T-helper 9 cell (primary cell): ENCODE measurements at places on chromosomes 1 and 21.

- DNase-seq: no peak
Observed at GRCh38 chr1:17587693-17588047, 48.2 kb downstream of the ARHGEF10L start.

GRCh38 chr21:42251654-42252324, 32.8 kb downstream of the ABCG1 start:
- DNase-seq: no peak

DNA sequence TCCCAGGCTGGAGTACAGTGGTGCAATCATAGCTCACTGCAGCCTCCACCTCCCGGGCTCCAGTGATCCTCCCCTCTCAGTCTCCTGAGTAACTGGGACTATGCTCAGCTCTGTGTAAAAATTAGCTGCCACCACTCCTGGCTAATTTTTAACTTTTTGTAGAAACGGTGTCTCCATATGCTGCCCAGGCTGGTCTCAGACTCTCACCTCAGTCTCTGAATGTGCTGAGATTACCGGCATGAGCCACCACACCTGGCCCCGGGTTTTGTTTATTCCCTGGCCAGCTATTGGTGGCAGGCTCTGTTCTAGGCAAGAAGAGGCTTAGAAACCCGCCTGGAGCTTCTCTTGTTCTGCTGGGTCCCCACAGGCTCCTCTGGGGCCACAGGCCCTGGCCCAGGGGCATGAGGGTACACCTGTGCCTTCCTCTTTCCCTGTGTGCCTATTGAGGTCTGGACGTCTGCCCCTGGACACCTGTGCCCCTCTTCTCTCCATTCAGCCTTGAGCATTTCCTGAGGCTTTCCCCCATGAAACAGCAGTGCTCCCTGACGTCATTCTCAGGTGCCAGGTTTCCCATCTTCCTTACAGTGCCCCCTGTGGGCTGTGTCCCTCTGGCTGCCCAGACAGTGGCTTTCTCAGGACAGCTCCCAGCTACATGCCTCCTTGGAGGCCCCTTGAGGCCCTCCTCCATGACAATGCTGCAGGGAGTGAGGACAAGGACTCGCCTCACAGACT, 57.5 kb downstream of the PCP4 start:
- DNase-seq: no peak

DNA sequence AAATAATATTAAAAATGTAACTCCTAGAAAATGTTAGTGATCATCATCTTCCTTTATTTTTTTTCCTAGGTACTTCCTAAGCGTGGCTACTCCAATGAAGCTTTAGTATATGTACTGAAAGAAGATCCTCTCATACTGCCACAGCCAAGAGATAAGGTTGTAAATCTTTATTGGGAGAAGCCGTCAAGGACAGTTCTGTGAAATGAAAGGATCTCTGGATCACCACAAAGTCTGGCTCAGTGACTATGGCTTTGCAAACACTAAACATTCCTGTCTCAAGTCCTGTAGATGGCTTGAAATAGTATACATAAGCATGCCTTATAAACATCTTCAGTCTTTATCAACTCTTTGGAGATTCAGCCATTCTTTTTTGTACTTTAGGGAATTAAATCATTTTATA, 61.2 kb upstream of the DPH5 start:
- DNase-seq: no peak

DNA sequence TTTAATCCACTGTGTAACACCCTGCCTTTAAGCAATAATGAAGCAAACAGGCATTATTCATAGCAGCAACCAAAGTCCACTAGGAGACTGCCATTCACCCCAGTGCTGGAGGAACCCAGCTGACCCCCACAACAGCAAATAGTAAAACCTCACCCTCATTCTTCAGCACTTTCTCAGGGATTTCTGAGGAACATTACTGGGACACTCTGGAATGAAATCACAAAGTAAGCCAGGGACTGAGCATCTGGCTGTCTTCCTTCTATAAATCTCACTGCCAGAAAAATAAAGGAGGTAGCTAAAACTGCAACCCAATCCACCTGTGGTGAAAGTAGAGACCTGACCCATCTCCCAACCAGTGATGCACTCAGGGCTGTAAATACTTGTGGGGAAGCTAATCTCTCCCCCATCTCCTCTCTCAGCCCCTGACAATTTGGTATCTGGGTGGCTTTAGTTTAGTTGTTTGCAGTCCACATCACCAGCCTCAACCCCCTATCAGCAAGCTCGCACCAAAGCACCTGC, 47.1 kb downstream of the COL6A1 start:
- no peak for DNase-seq

DNA sequence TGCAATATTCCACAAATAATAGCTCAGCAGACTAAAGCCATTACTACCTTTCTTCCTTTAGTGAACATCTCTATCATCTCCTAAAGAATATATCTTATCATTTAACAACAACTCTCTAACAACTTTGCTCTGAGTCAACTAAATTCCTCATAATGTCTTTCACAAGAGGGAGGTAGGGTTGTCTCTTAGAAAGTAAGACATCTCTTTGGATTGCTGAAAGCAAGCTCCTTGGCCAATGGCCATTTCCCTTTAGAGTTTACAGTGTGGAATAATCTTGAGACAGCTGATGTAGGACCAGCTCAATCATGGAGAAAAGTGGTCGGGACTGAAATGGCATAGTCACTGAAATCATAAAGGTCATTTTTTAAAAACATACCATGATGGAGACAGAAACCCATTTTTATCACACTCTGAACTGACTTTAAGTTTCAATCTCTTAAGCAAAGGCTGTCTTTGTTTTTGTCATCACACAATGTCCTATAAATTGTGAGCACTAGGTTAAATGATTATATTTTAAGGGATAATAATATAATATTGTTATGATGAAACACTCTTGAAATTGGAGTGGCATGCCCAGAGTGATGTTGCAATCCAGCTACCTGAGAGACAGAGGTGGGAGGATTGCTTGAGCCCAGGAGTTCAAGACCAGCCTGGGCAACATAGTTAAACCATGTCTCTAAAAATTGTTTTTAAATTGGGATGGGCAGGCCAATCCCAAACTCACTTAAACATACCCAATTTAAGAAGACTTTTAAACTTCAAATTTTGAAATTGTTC, 91.1 kb downstream of the SLC44A5 start:
- no peak for DNase-seq

- no peak for DNase-seq
Observed at GRCh38 chr1:12435639-12436344, 182.2 kb downstream of the DHRS3 start.

- DNase-seq: no peak
Observed at GRCh38 chr1:88662723-88663122, 21.4 kb upstream of the PKN2 start.

GRCh38 chr1:30327370-30328099, 395.9 kb downstream of the MATN1 start:
- no peak for DNase-seq

DNA sequence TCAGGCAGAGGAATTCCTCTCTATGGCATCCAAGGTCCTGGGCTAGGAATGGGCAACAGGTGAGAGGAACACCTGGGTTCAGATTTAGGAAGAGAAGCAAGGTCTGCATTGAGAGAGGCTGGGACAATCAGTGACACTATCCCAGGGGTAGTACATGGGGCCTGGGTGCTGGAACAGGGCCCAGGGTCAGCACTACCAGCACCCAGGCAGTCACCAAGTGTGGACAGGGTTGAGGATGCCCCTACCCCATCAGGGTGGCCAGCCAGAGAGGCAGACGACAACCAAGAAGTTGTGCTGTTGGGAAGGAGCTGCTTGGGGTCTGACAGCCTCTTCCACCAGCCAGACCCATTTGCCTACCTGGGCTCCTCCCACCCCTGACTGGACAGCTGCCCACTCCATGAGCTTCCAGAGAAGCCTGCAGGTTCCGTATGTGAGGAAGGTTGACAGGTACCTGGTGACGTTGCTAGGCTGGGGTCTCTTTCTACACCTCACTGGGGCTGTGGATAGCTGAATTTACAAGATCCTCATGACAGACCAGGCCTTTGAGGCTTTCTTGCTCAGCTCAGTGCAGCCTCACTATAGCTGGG, 13.9 kb downstream of the CYP4A11 start:
- no peak for DNase-seq

- no peak for DNase-seq
Observed at GRCh38 chr21:31420988-31421387, 76.9 kb upstream of the TIAM1 start.

DNA sequence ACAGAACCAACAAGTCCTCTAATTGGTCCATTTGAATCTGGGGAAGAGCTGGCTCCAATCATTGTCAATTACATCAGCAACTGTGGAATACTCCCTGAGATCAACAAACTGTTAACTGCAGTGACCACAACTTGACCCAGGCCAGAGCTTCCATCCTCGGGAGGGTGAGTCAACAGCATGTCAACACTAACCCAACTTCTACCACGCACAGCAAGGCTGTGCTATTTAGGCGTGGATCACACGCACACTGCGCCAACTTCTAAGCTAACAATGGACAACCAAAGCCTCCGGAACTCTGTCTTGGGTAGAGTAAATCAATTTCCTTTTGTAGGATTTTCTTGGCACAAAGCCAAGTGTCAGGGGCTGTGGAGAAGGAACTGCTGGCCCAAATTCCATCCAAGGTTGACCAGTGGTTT, 30.4 kb downstream of the APP start:
- DNase-seq: no peak

DNA sequence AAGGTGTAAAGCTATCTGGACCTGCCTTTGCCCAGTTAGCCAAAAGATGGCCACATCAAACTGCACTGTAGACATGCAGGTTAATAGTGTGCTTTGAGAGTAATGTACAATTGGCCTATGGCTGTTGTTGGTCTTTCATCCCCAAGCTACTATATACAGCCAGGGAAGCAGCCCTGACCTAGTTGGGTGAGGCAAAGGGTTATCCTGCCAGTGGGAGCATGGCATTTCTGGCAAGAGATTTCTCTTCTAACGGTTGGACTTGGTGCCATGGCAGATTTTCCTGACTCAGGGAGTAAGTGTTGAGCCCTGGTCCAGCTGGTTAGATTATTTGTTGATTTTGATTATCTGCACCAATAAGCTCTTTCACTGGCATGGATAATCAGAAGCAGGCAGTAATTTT, 119.8 kb downstream of the SDCCAG8 start:
- no peak for DNase-seq

- no peak for DNase-seq
Observed at GRCh38 chr21:42465008-42465802, 30.8 kb downstream of the RSPH1 start.

GRCh38 chr1:168772428-168773060, 43.5 kb upstream of the DPT start:
- DNase-seq: no peak

DNA sequence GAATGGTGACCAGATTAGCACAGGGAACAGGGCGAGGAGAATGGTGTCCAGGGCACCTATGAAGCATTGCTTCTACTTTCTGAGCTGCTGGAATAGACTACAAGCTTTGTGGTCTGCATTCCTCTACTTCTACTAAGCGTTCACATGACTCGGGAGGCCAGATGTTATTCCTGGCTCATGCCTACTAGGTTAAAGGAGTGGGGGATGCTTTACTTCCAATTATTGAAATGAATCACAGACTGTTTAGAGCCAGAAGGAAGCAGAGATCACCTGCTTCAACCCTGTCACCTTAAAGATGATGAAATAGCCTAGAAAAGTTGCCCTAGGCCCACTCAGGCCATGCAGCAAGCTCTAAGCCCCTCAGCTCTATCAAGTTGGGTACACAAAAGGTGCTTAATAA, 633.5 kb downstream of the KIF26B start:
- no peak for DNase-seq

GRCh38 chr21:24594082-24594481, 1013.2 kb downstream of the MRPL39 start:
- DNase-seq: no peak

DNA sequence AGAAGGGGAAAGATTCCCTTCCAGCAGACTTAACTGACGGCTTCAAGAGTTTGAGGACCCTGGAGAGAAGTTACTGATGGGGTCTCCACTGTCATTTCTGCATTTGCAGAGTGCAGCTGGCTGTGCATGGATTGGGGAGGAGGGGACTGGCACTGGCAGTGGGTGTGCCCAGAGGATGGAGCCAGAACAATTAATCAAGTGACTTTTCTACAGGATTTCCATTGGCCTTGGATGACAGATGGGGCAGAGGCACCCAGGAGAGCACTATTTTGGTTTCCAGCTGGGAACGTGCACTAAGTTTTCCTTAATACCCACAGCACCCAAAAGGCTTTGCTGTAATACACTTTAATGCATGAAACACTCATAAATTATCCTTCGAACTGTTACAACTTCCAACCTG, 1.3 kb downstream of the NGF start:
- DNase-seq: no peak

DNA sequence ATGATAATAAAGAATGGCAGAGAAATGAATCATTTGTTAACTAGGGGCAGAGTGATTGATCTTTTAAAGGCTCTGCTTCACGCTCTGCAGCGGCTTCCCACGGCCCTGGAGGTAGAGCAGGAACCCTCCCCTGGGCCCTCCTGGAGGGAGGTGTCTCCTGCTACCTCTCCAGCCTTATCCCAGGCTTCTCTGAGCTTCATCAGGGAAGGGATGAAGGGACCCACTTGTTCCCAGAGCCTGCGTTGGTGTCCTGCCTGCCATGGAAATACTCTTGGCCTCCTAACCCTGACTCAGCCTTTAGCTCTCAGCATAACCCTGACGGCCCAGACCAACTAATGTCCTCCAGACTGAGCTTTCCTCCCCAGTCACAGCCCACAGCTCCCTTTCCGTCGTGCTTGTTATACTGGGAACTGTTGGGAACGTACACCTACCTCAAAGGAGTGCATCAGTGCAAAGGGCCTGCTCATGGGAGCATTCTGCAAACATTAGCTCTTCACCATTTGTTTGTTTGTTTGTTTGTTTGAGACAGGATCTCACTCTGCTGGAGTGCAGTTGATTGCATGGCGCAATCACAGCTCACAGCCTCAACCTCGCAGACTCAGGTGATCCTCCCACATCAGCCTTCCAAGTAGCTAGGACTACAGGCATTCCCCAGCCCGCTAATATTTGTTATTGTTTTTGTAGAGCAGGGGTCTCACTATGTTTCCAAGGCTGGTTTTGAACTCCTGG, 17.4 kb upstream of the HNRNPU start:
- no peak for DNase-seq

DNA sequence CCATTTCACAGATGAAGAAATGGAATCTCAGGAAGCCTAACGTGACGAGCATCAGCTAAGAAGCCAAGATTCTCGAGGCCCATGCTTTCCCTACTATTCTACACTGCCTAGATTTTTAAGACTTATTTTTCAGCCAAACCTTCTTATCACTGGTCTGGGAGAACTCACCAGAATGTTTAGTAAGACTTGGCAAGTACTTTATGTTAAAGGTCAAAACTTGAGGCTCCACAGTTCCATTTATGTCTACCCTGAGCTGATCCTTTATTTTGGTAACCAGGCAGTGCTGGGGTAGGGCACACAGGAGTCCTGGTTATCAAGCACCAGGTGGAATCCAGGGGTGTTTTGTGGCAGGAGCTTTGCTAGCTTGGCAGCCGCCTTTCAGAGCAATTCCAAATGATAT, 16.8 kb downstream of the PLXNA2 start:
- DNase-seq: no peak

- no peak for DNase-seq
Observed at GRCh38 chr1:30332116-30333094, 391.0 kb downstream of the MATN1 start.

DNA sequence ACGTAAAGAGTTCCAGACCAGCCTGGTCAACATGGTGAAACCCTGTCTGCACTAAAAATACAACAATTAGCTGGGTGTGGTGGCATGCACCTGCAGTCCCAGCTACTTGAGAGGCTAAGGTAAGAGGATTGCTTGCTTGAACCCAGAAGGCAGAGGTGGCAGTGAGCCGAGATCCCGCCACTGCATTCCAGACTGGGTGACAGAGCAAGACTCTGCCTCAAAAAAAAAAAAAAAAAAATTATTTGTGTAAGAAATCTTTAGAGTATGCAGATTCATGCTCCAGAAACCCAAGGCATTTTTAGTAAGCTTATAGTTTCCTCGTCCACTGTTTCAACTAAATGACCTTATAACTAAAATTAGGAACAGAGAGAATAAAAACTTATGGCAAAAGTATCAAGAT, 51.3 kb downstream of the ABL2 start:
- no peak for DNase-seq
